ENCODE measurements at places on chromosomes 4 and X.
A peak's percentile ranks its signal among the peaks of the same experiment; 100 is the strongest.

GRCh38 chrX:117839544-117839943, 277.1 kb downstream of the KLHL13 start:
- peak; percentile 14 for DNase-seq

DNA sequence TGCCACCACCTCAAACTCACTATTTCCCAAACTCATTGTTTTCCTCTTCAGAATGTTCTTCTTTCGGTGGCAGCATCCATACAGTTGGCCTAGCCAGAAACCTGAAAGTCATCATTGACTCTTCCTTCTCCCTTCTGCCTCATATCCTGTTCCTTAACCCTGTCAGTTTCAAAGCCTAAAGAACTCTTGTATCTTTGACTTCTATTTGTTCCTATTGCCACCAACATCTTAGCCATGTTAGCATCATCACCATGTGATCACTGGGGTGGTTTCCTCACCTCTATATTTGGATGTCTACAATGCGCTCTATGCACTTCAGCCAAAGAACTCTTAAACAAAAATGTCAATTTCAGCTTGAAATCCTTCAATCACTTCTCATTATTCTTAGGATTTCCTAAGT, 29.0 kb downstream of the DDX60L start:
- DNase-seq, result no peak

GRCh38 chrX:115330498-115331168, 41.1 kb downstream of the LUZP4 start:
- peak; percentile 70 for DNase-seq

DNA sequence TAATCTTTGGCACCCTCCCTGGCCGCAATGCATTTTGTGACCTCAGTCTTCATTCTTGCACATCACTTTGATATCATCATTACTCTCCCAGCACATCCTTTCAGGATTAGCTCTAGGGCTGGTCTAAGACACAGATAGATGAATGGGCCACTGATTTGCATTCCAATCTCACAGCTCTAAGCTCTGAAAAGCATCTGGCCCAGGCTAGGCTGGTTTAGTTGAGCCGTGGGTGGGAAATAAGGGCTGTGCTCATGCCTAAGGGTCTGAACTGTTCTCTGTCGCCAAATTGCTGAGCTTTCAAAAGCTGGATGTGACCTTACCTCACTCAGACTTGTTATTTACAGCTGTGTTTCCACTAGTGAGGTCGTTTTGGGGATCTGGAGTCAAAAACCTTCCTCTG, 30.0 kb upstream of the SLC9A7 start:
- DNase-seq, result peak; percentile 1

- DNase-seq, result no peak
Observed at GRCh38 chr4:156635051-156635450, 336.5 kb downstream of the PDGFC start.

Data from NCI-H69 (cell line).